ENCODE measurements at places on chromosomes 7 and 10. TPM values are rescaled to one million over a fixed set of nuclear protein-coding genes. Genes with fewer than 3 reads are reported as not detected.

The MTG1 gene
- 104 TPM for total RNA-seq

The AKR1D1 gene
- total RNA-seq = not detected

DNA sequence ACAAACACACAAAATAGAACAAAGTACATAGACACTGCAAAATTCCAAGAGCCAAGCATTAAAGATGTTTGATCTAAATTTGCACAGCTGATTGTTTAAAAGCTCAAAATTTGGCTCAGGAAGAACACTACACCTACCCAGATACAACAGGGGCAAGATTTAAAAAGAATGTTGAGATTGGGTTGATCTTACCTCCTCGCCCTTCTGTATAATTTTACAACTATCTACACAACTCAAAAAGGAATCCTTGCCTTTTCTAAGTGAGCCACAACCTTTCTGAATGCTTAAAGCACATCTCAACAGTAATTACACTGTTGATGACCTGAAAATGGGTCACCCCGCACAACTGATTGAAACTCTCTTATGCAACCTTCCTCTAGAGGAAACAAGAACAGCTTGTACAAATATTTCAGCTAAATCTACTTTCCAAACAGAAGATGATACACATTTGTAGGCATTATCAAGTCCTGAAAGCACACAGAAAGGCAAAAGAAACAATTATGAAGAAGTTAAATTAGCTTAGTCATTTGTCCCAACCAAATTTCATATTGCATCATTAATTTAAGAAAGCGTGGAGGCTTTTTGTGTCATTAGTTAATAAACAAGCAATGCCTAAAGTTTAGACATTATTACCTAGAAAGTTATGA, 75.5 kb downstream of the UBE2H start:
- H3K36me3 ChIP-seq = peaks cover 5% of the 10 kb centered on the region
- H3K27me3 ChIP-seq = no peaks in the 10 kb centered on the region
- no peak overlapping the region for H3K27ac ChIP-seq
- no peak overlapping the region for H3K4me3 ChIP-seq
- no peaks in the 10 kb centered on the region for H3K4me1 ChIP-seq

GRCh38 chr7:35725280-35725680, 30.3 kb upstream of the HERPUD2 start:
- H3K27ac ChIP-seq = no peak overlapping the region
- H3K27me3 ChIP-seq = no peaks in the 10 kb centered on the region
- H3K36me3 ChIP-seq = no peaks in the 10 kb centered on the region
- H3K4me1 ChIP-seq = no peaks in the 10 kb centered on the region

The VSIR gene
- not detected for total RNA-seq

- H3K4me3 ChIP-seq = no peak overlapping the region
- H3K36me3 ChIP-seq = no peaks in the 10 kb centered on the region
- H3K27ac ChIP-seq = no peak overlapping the region
- H3K27me3 ChIP-seq = no peaks in the 10 kb centered on the region
These were observed 1.1 kb downstream of the TMEM273 start for GRCh38 chr10:49187044-49187484.

- H3K4me1 ChIP-seq = peaks cover 11% of the 10 kb centered on the region
- DNase-seq = no peak
- peaks cover 5% of the 10 kb centered on the region for H3K27me3 ChIP-seq
These were observed 40.0 kb upstream of the EIF4H start for GRCh38 chr7:74134117-74134620.

The MRPS17 gene
- 22.5 TPM for total RNA-seq

The CYP3A5 gene
- total RNA-seq = not detected

The GBX1 gene
- 2.4 TPM for total RNA-seq

The KAZALD1 gene
- total RNA-seq = 2.9 TPM

- no peaks in the 10 kb centered on the region for H3K27me3 ChIP-seq
- H3K4me1 ChIP-seq = no peaks in the 10 kb centered on the region
- no peak overlapping the region for H3K4me3 ChIP-seq
- DNase-seq = no peak
- H3K27ac ChIP-seq = peak overlapping the region; percentile 48
- H3K36me3 ChIP-seq = peaks cover 15% of the 10 kb centered on the region
These were observed 93.9 kb downstream of the SEPTIN7 start for GRCh38 chr7:35894721-35895120.

- no peak overlapping the region for H3K27ac ChIP-seq
- H3K36me3 ChIP-seq = peaks cover 12% of the 10 kb centered on the region
- peaks cover 25% of the 10 kb centered on the region for H3K4me1 ChIP-seq
- DNase-seq = no peak
- H3K4me3 ChIP-seq = no peak overlapping the region
These were observed 5.1 kb downstream of the TCTN3 start for GRCh38 chr10:95688648-95689047.

The TTYH3 gene
- 237 TPM for total RNA-seq

DNA sequence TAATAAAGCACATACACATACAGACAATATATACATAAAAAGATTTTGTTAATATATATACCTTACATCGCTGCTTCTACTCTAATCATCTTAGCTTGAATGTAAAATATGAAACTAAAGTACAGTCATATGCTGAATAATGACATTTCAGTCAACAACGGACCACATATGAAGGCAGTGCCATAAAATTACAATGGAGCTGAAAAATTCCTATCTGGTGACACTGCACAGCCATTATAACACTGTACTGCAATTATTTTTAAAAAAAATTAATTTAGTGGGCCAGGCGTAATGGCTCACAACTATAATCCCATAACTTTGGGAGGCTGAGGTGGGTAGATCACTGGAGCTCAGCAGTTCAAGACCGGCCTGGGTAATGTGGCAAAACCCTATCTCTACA, 122.3 kb downstream of the JMJD1C start:
- peaks cover 11% of the 10 kb centered on the region for H3K4me1 ChIP-seq
- peaks cover 2% of the 10 kb centered on the region for H3K36me3 ChIP-seq
- H3K27ac ChIP-seq = no peak overlapping the region
- no peaks in the 10 kb centered on the region for H3K27me3 ChIP-seq

GRCh38 chr7:15463801-15464666, 97.8 kb downstream of the AGMO start:
- peaks cover 4% of the 10 kb centered on the region for H3K4me1 ChIP-seq
- no peak for DNase-seq
- no peaks in the 10 kb centered on the region for H3K27me3 ChIP-seq
- no peaks in the 10 kb centered on the region for H3K36me3 ChIP-seq

The PILRA gene
- total RNA-seq = 2.7 TPM

The COX15 gene
- total RNA-seq = 48.7 TPM

The NCF1 gene
- not detected for total RNA-seq

GRCh38 chr10:94131885-94132284, 138.2 kb downstream of the PLCE1 start:
- no peak for DNase-seq
- H3K27me3 ChIP-seq = no peaks in the 10 kb centered on the region
- H3K4me3 ChIP-seq = no peak overlapping the region
- no peaks in the 10 kb centered on the region for H3K4me1 ChIP-seq
- no peak overlapping the region for H3K27ac ChIP-seq
- H3K36me3 ChIP-seq = peaks cover 3% of the 10 kb centered on the region

GRCh38 chr10:115947104-115947503, 325.9 kb downstream of the GFRA1 start:
- no peak overlapping the region for H3K27ac ChIP-seq
- no peak for DNase-seq
- H3K4me3 ChIP-seq = no peak overlapping the region
- H3K36me3 ChIP-seq = no peaks in the 10 kb centered on the region
- no peaks in the 10 kb centered on the region for H3K27me3 ChIP-seq
- H3K4me1 ChIP-seq = no peaks in the 10 kb centered on the region

GRCh38 chr7:26429168-26429567, 137.5 kb downstream of the SNX10 start:
- no peaks in the 10 kb centered on the region for H3K4me1 ChIP-seq
- H3K4me3 ChIP-seq = no peak overlapping the region

DNA sequence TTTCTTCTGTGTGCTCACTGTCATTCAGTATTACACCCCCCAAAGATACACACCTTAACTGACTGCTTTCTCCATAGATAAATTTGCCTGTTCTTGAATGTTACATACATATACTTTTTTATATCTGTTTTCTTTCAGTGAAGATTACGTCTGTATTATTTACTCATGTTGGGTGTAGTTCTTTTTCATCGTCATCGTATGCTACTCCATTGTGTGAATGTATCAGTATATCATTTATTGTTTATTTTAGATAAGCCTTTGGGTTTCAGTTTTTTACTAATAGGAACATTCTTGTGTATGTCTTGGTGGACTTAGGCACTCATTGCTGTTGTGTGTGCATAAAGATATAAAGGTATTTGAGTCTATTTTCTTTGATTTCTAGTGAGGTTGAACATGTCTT, 64.4 kb downstream of the SEPTIN7 start:
- no peak for DNase-seq
- H3K36me3 ChIP-seq = peaks cover 13% of the 10 kb centered on the region
- H3K4me1 ChIP-seq = peaks cover 6% of the 10 kb centered on the region

DNA sequence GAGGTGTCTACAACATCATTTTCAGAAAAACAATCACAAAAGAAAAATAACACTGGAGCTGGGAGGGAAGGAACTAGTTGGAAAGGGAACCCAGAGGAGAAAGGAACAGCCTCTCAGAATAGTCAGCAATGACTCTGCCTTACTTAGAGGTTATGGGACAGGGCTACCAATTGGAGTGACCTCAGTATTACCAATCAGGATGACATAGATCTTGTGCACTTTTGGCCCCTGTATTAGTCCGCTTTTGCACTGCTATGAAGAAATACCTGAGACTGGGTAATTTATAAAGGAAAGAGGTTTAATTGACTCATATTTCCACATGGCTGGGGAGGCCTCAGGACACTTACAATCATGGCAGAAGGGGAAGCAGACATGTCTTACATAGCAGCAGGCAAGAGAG, 99.7 kb upstream of the SDK1 start:
- H3K36me3 ChIP-seq = peaks cover 6% of the 10 kb centered on the region
- H3K27ac ChIP-seq = peak overlapping the region; percentile 16
- no peak overlapping the region for H3K4me3 ChIP-seq
- H3K27me3 ChIP-seq = no peaks in the 10 kb centered on the region
